ENCODE measurements at places on chromosomes 5 and 9.

GRCh38 chr5:170154297-170154696 is 48.6 kb downstream of the FOXI1 start:
- no peak for DNase-seq

DNA sequence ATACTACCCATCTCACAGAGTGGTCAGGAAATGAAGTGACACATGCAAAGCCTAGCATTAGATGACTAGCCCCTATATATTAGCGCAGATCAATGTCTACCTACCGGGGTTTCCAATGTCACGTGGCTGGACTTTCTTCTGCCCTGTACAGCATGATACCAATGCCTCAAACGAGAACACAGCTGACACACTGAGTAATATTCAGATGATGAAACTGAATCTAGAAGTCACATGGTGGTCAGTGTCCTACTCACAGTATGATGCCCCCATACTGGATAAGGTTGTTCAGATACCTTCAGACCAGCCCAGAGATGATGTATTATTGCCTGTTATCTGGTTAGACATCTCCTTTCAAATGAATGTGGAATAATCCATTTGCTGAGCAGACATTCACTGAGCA is 71.1 kb upstream of the FRRS1L start:
- DNase-seq = no peak

- DNase-seq = no peak
These were observed 482.0 kb downstream of the DMRT2 start for GRCh38 chr9:1532171-1532570.

DNA sequence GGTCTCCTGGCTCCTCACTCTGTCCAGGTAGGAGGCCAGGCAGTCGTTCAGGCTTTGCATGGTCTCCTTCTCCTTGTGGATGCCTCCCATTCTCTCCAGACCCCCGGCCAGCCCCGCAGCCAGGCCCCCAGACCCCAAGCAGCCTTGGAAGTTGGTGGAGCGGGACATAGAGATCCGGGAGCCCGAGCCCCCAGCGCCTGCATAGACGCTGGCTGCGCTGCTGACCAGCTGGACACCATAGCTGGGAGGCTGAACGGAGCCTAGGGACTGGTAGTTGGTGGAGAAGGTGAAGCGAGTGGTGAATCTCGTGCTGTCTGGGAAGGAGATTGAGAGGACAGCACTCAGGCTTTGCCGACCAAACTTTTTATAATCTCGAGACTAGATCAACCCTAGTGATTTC is 35.9 kb downstream of the FOXI1 start:
- no peak for DNase-seq

- DNase-seq = no peak
These were observed 47.5 kb downstream of the TMOD1 start for GRCh38 chr9:97548819-97549540.

GRCh38 chr5:168002116-168002515 is 289.3 kb upstream of the WWC1 start:
- peak; percentile 82 for DNase-seq

- no peak for DNase-seq
These were observed 151.6 kb downstream of the MACIR start for GRCh38 chr5:103410172-103410571.

GRCh38 chr5:14528926-14529325 is 52.7 kb upstream of the OTULINL start:
- DNase-seq = no peak

- peak; percentile 97 for DNase-seq
These were observed 183.5 kb downstream of the TRIM32 start for GRCh38 chr9:116870566-116870965.

- no peak for DNase-seq
These were observed 77.7 kb downstream of the MEF2C start for GRCh38 chr5:88805151-88805784.

GRCh38 chr5:12246036-12246435 is 341.8 kb upstream of the CTNND2 start:
- no peak for DNase-seq

DNA sequence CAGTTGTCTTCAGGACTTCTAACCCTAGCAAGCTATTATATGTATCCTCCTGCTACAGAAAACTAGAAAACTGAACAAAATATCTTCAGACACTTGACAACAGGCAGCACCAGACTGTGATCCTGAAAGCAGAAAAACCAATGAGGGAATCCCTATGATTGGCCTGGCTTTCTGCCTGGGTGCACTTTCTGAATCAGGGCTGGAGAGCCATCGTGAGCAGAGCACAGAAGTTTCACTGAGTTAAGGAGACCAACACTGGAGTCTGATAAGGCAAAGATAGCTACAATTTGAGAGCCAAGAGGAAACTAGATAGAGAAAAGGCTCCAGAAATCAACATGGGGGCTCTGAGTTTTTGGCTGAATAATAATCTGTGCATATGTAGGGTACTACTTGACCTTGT is 106.5 kb downstream of the FANCC start:
- DNase-seq = no peak

DNA sequence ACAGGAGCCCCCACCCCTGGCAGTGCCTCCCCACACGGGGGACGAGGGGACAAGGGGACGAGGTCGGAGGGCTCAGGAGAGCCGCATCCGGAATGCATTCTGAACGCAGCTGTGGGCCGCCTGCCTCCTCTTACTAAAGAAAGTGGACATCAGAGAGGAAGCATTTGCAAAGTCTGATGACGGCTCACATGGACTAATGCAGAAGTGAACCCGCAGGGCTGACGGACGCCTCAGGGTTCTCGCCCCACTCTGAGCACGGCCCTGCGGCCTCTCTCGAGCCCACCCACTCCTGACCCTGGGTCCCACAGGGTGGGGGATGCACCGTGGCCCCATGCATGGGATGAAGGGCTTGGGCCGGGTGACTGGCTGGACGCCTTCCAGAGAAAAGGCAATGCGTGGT is 5.9 kb downstream of the LPCAT1 start:
- DNase-seq = no peak

DNA sequence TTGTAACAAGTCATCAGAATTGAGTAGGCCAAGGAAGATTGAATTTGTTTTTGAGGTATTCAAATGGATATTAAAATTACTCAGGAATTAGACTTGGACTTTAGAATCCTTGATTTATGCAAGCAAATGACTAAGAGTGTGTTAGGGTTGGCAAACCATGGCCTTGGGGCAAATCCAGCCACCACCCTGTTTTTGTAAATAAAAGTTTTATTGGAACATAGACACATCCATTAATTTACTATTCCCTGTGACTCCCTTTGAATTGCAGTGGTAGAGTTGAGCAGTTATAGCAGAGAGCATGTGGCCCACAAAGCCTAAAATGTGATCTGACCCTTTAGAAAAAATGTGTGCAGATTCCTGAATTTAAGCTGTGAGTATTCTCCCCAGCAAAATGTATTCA is 115.6 kb downstream of the WDR70 start:
- peak; percentile 81 for DNase-seq

DNA sequence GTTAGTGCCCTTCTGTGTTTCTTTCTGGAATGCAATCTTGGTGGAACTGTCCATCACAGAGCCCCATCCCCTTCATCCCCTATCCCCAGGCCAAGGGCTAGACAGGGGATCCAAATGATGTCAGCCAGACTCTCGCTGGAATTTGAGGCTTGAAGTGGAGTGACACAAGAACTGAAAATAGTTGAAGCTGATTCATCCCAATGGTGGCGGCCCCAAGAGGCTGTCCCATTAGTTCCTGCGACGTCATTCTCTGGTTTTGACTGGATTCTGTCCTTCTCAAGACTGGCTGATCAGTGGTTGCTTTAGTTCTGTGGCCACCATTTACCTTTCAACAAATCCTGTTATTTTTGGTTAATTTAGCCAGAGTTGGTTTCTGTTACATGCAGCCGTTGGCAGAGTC is 59.9 kb downstream of the SUB1 start:
- DNase-seq = no peak

DNA sequence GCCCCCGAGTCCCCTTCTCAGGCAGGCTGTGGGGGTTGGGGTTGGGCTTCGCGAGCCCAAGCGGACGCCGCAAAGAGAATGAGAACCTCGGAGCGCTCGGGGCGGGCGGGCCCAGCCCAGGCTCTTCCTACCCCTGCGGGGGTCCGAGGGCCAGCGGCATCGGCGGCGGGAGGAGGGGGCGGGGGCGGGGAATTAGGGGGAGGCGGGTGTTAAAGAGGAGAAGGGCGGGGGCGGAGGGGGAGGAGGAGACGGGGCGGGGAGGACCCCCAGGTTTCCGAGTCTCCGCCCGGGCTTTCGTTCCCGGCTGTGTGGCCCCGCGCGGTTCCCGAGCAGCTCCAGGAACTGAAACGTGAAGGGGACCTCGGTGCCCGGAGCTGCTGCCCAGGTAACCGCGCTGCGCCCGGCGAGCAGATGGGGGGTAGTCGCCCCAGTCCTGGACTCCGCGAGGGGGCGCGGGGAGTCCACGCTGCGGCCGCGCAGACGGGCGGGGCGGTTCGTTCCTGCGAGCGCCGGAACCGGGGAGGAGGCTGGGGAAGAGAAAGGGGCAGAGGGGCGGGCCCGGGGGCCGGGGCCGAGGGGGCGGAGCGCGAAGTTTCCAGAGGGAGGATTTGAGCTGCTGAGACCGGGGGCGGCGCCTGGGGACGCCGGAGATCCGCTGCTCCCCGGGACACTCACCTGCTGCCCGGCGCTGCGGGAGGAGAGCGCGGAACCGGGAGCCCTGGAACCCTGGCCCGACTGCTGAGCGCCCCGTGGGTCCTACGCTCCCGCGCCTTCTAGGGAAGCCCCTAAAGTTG is 38.4 kb upstream of the PLEKHG4B start:
- DNase-seq = peak; percentile 11

- DNase-seq = peak; percentile 71
These were observed 2.7 kb upstream of the ANXA2R start for GRCh38 chr5:43042626-43043399.

- DNase-seq = no peak
These were observed 33.9 kb upstream of the SEMA4D start for GRCh38 chr9:89531766-89532165.

DNA sequence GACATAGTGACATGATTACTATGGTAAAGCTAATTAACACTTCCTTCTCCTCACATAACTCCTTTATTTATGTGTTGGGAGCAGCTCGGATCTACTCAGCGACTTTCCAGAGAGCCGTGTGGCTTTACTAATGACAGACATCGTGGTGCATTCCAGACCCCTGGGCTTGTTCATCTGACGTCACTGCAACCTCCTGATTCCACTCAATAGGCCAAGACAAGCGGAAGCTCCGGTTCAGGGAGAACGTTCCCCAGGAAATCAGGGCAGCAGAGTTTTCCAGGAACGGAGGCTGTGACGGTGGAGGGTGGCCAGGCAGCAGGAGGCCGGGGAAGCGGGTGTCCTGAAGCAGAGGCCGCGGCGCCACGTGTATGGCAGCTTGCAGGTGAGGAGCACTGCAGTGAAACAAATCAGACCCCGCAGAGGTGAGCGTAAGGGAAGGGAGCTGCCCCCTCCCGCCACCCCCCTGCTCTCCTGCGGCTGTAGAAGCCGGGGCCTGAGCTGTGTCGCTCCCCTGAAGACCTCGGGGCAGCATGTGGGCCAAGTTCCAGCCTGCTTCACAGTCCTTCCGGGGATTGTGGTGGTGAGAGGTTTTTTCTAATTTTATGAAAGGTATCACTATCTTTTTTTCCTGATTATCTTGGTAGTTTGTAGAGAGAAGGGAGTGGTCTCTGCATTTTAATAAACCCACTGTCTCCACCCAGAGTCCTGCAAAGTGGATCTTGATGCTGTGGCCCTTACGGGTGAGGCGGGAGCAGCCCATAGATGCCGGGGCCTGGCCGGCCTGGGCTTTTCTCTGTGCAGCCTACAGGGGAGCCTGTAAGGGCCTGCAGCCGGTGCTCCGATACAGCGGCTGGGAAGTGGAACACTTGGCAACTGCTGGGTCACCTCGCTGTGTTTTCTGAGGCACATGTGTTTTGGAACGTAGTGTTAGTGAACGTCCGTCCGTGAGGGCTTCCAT is 220.4 kb upstream of the IRX4 start:
- DNase-seq = no peak

DNA sequence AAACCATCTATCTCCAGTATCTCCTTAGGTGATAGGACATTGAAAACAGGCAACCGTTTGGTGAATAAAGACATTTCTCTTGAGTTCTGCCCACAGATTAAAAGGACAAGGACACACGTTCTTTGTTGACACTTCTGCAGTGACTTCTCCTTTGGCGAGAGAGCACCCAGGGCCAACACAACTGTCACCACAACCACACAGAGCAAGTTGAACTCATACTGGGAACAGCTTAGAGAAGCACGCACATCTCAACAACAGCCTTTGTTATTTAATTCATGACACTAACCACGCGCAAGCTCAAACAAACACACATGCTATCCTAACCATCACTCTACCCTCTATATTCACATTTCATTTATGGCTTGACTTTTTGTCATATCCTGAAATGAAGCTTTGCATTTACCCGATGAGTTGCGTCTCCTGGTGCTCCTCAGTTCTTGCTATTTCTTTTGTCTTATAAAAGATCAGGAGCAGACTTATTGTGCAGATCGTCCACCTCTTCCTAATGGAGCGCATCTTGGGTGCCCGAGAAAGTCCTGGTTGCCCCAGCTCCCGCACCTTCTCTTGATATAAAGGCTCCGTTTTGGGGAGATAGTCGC is 543 bp downstream of the ST8SIA4 start:
- peak; percentile 11 for DNase-seq

DNA sequence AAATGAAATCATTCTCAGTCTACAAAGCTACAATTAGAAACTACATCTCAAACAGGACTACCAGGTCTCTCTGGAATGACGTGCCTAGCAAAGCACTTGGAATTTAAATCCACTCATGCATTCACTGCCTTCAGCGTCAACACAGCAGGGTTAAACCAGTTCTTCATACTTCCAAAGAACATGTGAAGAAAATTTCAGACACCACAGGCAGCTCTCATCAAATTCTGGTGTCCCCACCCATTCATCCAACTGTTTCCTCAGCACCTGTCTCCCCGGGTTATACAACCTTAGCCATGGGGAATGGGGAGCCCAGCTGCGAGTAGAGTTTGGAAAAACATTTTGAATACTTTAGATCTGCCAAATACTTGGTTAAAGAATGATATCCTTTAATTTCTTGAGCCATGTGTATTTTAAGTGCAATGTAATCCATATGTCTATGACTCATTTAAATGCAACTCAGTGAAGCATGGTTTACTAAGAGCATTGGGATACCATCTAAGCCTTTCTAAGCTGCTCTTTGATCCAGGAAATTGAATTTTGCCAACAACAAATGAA is 17.5 kb downstream of the ADAM19 start:
- DNase-seq = peak; percentile 91

DNA sequence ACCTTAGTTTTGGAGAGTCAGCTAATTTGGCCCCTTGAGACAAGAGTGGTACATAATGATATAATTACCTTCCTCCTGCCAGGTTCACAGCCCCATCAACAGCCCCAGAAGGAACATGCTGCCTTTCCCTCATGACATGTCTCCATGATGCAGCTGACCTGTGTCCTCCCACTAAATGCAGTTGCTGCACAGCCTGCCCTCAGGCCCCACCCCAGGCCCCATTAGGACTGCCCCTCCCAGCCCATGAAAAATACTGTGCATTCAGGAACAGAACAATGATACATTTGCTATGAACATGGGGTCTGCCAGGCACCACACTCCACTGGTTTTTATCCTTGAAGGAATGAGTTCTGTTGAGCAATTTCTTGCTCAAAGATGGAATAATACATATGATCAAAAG is 176.4 kb downstream of the C5orf15 start:
- no peak for DNase-seq

All from epithelial cell of esophagus (primary cell).